ENCODE measurements at places on chromosomes 2 and 18. TPM values are rescaled to one million over a fixed set of nuclear protein-coding genes. Genes with fewer than 3 reads are reported as not detected.

Gene PARD3B
- total RNA-seq: 32.5 TPM

Gene HES6
- total RNA-seq: 7.3 TPM

GRCh38 chr2:151053661-151053990 lies 208.0 kb downstream of the RBM43 start:
- DNase-seq: no peak
- no peaks in the 10 kb centered on the region for H3K27me3 ChIP-seq
- no peak overlapping the region for H3K27ac ChIP-seq
- no peak overlapping the region for H3K4me3 ChIP-seq
- H3K4me1 ChIP-seq: no peaks in the 10 kb centered on the region
- no peaks in the 10 kb centered on the region for H3K36me3 ChIP-seq

- no peak overlapping the region for H3K4me3 ChIP-seq
- DNase-seq: no peak
- H3K27me3 ChIP-seq: no peaks in the 10 kb centered on the region
- H3K36me3 ChIP-seq: no peaks in the 10 kb centered on the region
- no peak overlapping the region for H3K27ac ChIP-seq
- H3K4me1 ChIP-seq: no peaks in the 10 kb centered on the region
Measured at GRCh38 chr2:67015681-67016080, 381.5 kb upstream of the ETAA1 start.

DNA sequence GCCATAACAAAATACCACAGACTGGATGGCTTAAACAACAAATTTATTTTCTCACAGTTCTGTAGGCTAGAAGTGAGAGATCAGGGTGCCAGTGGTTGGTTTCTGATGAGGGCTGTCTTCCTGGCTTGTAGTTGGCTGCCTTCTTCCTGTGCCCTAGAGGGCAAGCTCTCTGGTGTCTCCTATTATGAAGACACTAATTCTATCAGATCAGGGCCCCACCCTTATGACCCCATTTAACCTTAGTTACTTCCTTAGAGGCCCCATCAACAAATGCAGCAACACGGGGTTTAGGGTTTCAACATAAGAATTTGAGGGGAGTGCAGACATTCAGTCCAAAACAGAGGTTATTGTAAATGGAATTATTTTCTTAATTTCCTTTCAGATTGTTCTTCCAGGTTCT lies 22.9 kb downstream of the CYP27A1 start:
- H3K27ac ChIP-seq: no peak overlapping the region
- no peak for DNase-seq
- H3K27me3 ChIP-seq: no peaks in the 10 kb centered on the region

GRCh38 chr2:64992990-64993389 lies 3.8 kb downstream of the SLC1A4 start:
- H3K4me1 ChIP-seq: peaks cover 12% of the 10 kb centered on the region
- H3K27me3 ChIP-seq: no peaks in the 10 kb centered on the region
- H3K4me3 ChIP-seq: no peak overlapping the region
- DNase-seq: no peak
- no peaks in the 10 kb centered on the region for H3K36me3 ChIP-seq
- no peak overlapping the region for H3K27ac ChIP-seq

DNA sequence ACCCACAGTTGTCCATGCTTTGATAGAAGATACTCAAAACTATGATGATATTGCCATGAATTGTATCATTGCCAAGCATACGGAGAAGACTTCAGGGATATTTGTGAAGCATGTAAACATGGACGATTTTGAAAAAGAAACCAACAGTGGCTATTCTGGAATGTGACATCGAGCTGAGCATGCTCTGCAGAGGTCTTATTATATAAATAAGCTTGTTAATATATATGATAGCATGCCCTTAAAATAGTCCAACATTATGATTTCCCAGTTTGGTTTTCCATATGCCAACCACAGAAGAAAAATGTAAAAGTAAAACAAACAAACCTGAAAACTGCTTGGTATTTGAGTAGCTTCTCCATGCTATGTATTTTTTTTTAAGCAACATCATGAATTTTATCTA lies 159.1 kb downstream of the LNPK start:
- H3K27ac ChIP-seq: no peak overlapping the region
- no peaks in the 10 kb centered on the region for H3K4me1 ChIP-seq
- H3K27me3 ChIP-seq: no peaks in the 10 kb centered on the region
- H3K4me3 ChIP-seq: no peak overlapping the region
